A549 treated with AZD2906 at 1 μM for 4 hours (cell line): ENCODE measurements at places on chromosomes 1 and 21. TPM values are rescaled to one million over a fixed set of nuclear protein-coding genes. Genes with fewer than 3 reads are reported as not detected.

Gene CFHR5
- not detected in 5 replicates for total RNA-seq

Gene OR2T33
- not detected in 5 replicates for total RNA-seq

Gene OR10Z1
- total RNA-seq = not detected in 5 replicates

Gene ARMH1
- total RNA-seq = 0.50 to 1.5 TPM (median 0.98 TPM) in 5 replicates

Gene PADI1
- 1.0 to 1.4 TPM (median 1.1 TPM) in 5 replicates for total RNA-seq

Gene CFAP107
- total RNA-seq = not detected in 5 replicates

Gene LYPD8
- total RNA-seq = 0.07 to 0.22 TPM (median 0.10 TPM) in 5 replicates

Gene WNT2B
- total RNA-seq = 0.19 to 0.42 TPM (median 0.20 TPM) in 5 replicates

Gene C1orf116
- total RNA-seq = 4.9 to 6.7 TPM (median 6.0 TPM) in 5 replicates

Gene NHLH1
- 0.32 to 0.71 TPM (median 0.40 TPM) in 5 replicates for total RNA-seq

Gene AQP10
- total RNA-seq = not detected in 5 replicates

Gene FCAMR
- total RNA-seq = not detected in 5 replicates

Gene KLHDC7A
- 1.2 to 2.0 TPM (median 1.3 TPM) in 5 replicates for total RNA-seq

Gene ZBED6
- total RNA-seq = 1.6 to 4.0 TPM (median 2.8 TPM) in 5 replicates

Gene DEPDC1
- 10.8 to 14.4 TPM (median 12.7 TPM) in 5 replicates for total RNA-seq

Gene ATP6V1G3
- total RNA-seq = not detected in 5 replicates
